Stimulated activated CD8-positive, alpha-beta memory T cell treated with anti-CD3 and anti-CD28 coated beads, Interleukin-15, amount 100 ng/mL, for 4 hours (primary cell): ENCODE measurements at places on chromosomes 2 and 18.

DNA sequence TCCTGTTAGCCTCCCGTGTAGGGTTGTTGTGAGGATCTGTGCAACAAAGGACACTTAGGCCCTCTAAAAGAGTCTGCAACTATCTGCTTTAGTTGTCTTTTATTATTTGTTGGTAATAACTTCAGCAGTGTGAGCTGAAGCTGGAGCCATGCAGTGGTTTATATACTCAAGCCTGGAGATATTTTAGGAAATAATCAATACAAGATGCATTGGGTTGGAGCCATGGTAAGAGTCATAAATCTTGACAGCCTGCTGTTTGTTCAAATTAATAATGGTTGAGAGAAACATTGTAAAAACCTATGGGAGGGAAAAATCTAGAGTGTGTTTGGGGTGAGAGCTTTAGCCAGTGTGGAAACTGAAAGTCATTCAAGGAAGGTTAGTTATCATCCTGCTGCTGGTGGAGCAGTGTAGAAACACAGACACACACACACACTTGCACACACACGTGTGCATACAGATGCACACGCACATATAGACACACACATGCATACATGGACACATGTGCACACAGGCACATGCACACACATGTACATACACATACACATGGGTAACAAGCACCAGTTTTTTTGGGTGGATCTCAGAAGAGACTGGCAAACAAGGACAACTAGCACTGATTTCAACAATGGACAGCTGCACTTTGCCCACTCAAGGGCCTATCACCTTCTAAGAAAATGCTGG lies 51.0 kb downstream of the ACOXL start:
- DNase-seq = no peak

DNA sequence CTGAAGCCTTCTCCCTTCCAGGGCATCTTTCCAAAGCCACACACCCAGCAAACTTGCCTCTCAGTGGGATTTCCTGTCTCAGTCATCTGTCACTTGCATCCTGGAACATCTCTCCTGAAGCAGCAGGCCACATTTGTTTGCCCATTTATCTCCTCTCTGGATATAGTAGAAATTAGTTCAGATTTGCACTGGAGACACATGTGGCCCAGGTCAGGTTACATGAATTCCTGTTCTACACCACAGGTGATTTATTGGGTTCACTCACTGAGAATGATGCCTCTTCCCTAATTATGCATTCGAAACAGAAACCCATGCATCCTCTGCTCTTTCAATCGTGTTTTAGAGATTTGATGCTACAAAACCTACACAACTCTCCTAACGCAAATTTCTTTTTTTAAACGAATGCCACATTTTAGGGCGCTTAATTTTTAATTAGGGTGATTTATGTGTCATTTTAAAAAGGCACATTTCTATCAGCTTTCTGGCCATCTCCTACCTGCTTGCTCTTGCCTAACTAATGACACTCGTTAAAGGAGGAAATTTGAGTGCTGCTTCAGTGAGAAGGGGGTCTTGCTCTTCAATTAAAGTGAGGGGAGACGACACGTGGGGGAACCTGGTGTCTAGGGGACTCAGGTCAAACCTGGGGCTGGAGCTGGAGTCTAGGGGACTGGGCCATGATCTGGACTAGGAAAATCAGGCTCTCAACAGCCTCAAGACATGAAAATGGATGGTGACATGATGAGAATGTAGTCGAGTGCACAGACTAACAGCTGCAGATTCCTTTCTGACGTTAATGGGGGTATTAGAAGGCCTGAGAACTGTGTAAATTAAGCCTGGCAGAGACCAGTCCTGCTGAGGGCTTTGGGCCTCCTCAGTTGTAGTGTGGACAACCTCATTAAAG lies 221.4 kb downstream of the CLIP4 start:
- no peak for DNase-seq

DNA sequence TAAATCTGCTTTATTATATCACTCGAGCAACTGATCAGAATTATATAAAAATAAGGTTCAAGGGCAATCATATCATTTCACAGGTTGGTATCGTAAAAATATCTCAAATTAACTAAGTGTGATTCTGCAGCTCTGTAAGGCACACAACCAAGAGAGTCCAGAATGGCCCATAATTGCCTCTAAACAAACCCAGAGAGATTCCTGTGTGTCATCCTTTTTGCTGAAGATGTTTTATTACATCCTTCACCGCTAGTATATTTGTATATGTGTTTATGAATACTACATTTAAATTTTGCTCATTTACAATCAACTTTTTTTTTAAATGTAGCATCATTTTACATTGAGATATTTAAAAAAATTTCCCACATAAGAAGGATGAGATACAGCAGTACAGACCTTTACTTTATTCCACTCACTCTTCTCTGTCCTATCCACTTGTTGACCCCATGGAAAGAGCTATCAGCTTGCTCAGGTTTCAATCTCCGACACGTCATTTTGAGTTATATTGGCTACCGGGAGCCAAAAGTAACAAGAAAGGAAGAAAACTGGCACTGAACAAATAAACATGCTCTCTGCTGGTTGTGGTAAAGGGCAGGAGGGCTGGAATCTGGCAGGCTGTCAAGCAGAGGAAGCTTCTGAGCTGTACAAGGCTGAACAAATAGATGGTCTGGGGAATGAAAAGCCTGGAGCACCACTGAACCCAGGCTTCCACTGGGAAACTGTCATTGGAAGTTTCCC lies 23.1 kb downstream of the PLA2R1 start:
- DNase-seq = no peak

GRCh38 chr2:188291142-188291616 lies 495 bp upstream of the GULP1 start:
- no peak for DNase-seq

DNA sequence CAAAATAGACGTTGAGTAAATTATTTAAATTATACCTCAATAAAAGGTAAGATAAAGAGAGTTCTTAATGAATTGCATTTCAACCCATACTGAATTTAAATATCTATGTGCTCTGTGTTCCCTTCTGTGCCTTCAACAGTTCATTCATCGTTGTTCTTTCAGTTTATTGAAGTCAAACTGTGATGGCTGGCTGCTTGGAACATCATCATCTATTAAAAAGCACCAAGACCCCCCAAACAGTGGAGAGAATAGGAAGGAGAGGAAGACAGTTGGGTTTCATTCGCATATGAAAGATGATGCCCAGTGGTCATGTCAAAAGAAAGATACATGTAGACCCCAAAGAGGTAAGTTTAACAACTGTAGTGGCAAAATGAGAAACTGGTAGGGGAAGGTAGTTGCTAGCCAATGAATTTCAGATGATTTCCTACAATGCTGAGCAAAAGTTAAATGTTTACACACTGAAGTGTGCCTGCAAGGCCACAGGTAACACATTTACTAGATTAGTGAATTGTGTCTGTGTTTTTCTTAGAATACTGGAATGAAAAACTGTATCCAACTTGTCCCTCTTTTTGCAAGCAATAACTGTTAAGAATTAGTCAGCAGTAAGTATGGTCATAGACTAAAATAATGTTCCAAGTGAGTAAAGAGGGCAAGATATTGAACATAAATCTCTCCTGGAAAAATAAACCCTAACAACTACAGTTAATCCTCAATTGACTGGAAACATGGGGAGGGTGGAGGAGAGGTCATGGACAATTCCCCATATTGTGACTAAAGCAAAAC lies 331.3 kb downstream of the KIAA1328 start:
- DNase-seq = no peak

GRCh38 chr2:197075754-197076337 lies 149.3 kb upstream of the PGAP1 start:
- no peak for DNase-seq

GRCh38 chr18:32139835-32140283 lies 48.2 kb downstream of the RNF138 start:
- no peak for DNase-seq
